Smooth muscle cell of the brain vasculature (primary cell): ENCODE measurements at places on chromosomes 2 and 18.
A peak's percentile ranks its signal among the peaks of the same experiment; 100 is the strongest.

DNA sequence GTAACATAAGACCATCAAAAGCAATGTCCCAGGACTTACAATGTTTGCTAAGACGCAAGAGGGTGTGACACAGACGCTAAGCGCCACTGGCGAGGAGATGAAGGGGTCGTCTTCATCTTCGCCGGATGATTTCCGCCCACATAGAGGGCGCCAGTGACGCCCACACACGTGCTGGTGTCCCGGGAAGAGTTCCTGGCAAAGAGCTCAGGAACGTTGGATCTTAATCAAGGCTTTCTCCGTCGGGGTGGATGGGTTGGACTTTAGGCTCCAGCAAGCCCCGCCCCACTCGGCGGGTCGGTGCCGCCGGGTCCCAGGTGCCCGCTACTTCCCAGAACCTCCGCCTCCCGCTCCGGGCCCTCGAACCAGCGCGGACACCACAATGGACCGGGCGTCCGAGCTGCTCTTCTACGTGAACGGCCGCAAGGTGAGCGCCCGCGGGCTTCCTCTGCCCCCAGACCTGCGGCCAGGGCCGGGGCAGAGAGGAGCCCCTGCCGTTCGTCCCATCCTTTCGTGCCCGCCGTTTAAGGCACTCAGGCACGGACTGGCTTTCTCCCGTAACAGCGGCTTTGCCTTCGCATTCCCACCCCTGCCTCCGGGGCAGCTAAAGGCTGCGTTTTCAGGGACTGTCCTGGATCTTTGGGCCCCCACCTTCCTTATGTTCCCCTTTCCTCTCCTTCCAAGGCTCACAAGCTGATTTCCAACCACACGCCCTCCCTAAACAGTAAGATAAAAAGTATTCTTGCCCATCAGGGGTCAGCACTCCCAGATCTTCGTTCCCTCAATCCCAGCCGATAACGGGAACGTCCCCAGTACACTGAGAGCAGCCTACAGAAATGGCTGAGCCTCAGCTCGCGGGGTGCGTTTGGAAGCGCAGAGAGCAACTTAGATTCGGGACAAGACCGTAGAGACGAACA is at the start of gene AOX1:
Gene AOX1, plus strand, starts transcription at position 285 of the 914 bp plus-strand sequence. Its CDS starts 95 bp downstream, at position 380.
- DNase-seq, result no peak

DNA sequence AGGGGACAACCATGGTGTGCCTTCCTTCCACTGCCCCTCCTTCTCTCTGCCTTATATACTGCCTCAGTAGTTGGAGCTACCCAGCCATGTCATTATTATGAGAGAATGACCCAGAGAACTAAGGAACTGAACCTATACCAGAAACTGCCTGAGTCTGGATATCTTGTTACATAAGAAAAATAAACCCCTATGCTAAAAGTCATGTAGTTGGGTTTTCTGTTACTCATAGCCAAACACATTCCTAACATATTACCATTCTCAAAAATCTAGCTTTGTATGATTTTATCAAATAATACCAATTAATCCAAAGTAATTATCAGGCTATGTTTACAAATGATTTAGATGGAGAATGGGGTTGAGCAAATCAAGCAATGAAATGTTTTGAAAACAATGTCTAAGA is 15.0 kb upstream of the KLF7 start:
- no peak for DNase-seq

- DNase-seq, result no peak
These were observed 209.3 kb upstream of the NCKAP5 start for GRCh38 chr2:133777574-133777960.

GRCh38 chr2:158128168-158128973 is 26.7 kb downstream of the UPP2 start:
- no peak for DNase-seq

DNA sequence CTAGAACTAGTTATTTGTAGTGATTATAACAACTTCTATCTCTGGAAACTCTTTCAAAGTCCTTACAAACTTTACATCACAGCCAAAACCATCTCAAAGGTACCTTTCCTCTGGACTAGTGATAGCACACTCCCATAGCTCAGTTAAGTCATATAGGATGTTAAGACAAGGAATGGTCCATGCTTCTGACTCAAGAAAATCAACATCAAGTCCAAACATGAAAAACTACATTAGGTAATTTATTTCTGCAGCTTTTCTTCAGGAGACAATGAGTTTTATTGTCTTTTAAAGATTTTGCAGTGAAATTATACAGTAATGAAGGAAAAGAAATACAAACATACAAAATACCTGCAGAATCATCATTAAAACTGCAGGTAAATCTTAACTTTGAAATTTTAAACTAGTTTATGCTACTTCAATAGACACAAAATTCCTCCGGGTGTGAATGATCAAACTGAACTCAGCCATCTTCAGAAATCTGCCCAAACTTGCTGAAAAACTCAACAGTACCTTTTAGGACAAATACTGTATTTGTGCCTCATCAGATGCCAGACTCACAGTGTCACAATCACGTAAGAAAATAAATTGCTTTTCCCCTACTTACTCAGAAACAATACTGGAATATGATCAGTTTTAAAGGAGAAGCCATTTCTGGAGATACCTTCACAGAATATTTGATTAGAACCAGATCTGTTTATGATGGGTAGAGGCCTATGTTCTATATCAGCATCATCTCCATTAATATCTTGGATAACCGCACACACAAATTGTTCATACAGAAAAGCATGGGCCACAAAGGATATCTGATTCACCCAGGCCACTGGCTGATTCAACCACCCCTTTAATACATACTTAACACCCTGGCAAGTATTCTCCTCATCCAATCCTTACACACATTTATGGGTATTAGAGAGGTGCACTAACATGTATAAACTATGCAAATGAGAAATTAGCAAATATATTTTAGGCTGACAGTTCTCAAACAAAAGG is 2.6 kb downstream of the TMEM131 start:
- no peak for DNase-seq

DNA sequence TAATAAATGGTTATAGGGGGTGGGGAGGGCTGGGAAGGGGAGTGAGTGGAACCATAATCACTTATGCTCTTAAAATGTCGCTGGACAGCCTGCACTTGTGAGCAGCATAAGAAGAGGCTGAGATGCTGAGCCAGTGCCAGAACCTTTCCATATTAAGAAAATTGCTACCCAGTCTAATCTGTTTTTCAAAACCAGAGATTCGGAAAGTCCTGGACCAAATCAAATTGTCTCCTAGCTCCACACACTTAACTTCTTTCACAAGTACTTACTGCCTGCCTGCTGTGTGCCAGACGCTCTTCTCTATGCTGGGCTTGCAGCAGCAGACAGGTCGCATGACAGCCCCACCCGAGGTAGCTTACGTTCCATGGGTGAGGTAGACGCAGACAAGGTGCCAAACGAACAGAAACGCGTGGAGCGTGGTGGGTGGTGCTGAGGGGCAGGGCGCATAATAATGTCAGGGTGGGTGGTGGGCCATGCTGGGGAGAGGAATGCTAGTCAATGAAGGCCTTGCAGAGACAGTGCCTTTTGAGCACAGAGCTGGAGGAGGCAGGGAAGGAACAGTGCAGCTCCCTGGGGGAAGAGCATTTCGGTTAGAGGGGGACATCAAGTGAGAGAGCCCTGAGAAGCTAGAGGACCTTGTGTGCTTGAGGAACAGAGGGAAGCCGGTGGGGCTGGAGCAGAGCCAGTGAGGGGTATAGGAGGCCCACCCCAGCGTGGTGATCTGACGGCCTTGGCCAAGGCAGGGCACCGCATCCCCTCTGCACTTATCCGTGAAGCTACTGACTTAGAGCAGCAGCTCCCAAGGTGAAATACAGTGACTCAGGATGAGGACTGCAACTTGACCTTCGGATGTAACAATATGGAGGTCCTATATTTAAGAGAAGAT is 123.5 kb upstream of the DAPL1 start:
- DNase-seq, result no peak

DNA sequence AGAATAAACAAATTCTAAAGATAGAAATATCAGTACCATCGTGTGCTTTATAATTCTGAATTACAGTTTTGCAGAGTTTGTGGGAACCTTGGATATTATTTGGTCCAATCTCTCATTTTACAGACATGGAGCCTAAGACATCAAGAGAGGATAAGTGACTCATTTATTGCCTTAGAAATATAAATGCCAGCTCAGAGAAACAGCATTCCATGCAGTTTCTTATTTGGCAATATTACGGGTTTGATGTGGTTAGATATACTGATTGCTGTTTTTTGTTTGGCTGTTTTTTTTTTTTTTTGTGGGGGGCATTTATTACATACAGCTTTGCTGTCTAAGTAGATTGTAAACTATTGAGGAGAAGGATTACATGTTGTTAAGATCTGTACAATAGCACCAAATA is 1241.1 kb upstream of the LRRTM1 start:
- no peak for DNase-seq

DNA sequence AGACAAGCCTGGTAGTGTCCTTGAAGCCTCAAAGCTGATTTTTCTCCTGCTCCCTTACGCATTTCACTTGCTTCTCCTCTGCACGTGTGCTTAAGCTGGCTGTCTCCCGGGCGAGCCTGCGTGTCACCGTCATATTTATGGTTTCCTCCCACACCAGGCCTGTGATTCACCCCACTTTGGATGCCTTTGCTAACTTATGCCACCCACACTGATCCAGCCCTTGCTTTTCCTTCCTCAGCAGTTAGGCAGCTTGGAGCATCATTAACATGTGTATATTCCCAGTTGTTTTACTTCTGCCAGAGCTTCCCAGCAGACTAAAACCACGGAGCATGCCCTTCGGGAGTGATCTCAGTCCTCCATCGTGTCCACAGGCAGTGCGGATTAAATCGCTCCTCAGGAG is 2.2 kb downstream of the ST3GAL5 start:
- DNase-seq, result no peak

DNA sequence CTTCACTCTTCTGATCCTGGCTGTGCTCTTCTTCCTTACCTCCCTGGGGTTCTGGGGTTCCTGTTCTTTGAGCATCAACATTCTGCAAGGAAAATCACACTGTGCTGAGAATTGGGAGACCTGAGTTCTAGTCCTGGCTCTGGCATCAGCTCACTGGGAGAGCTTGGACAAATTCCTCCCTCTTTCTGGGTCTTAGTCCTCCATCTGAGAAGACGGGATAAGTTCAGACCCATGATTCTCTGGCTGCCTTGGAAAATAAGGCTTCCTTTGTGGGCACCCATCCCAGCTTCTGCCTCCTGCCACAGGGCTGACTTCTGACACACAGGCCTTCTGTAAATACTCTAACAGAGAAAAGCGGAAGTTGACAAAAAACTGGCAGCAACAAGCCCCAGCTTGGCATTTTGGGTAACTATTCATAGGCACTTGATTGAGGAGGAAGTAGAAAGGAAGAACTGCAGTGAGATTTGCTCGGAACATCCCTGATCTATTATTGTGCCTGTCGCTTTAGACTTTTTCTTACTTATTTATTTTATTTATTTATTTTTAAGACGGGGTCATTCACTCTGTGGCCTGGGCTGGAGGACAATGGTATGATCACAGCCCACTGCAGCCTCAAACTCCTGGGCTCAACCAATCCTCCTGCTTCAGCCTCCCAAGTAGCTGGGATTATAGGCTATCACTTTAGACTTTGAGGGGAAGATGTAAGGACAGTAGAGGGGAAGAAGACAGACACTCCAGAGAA is 7.9 kb downstream of the PCBP1 start:
- DNase-seq, result no peak

DNA sequence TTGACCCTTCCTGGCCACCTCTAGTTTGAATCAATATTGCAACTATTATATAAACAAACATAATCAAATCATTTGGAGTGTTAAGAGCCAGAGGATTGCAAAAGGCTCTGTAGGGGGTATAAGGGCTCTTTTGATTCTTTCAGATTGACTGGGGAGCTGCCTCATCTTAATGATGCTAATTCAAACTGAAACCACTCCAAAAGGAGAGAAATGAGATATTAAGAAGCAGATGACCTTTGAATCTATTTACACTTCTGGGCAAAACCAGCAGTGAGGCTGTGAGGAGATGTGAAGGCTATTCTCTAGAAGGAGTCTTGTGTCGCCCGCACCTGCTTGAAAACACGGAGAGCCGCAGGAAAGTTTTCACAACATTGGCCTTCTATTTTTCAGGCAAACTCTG is 311.2 kb upstream of the CRIM1 start:
- no peak for DNase-seq

DNA sequence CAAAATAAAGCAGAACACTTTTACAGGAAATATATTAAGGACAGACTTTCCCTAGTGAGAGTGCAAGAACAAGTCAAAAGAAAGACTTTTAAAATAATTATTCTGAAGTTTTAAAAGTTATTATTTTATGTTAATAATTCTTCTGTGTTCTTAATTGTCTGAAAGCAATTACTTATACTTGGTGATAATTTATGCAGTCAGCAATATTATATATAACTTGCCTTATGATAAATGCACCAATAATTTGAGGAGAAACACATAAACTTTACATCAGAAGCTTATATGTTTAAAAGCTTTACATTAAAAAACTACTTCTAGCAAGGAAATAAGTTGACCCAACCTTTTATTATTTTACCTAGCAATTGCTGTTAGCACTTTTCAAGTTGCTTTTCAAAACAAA is 3.5 kb upstream of the CALCRL start:
- DNase-seq, result no peak

GRCh38 chr2:165691615-165692014 is 102.4 kb downstream of the GALNT3 start:
- DNase-seq, result no peak

DNA sequence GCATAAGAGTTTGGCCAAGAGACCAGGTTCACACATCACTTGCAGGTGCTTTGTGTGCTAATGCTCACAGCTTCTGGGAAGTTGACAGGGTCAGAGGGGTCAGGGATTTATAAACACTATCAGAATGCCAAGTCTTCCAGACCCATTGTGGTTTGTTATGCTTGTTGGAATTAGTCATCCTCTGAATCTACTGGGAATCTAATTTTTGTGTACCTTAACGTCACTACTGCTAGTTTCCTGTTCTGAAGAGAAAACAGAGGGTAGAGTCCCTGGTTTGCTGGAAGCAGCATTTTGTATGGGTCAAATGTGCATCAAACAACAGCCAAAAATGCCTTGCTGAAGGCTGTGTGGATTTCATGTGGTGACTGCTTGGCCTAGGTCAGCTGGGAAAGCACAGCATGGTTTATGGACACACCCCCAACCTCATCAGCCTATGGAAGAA is 33.3 kb downstream of the ANTXR1 start:
- peak; percentile 92 for DNase-seq

- no peak for DNase-seq
These were observed 131.5 kb downstream of the DNAH7 start for GRCh38 chr2:195937176-195937575.

- DNase-seq, result no peak
These were observed 162.3 kb upstream of the VRK2 start for GRCh38 chr2:57884281-57884680.
